ENCODE measurements at places on chromosomes 11 and 22. TPM values are rescaled to one million over a fixed set of nuclear protein-coding genes. Genes with fewer than 3 reads are reported as not detected.

RASGRP2 gene
- 126 TPM for total RNA-seq

WNT7B gene
- total RNA-seq, result not detected

NCAM1 gene
- total RNA-seq, result 9.6 TPM

SLC17A6 gene
- total RNA-seq, result not detected

FAT3 gene
- under 0.01 TPM for total RNA-seq

FOSL1 gene
- total RNA-seq, result 4.0 TPM

Measured in mononuclear cell (primary cell).